Foreskin fibroblast (primary cell): ENCODE measurements at places on chromosomes 3 and 15.

- no peak for DNase-seq
Measured at GRCh38 chr3:50600141-50600753, 11.3 kb downstream of the CISH start.

- DNase-seq: no peak
Measured at GRCh38 chr15:74050127-74050526, 32.2 kb downstream of the GOLGA6A start.

DNA sequence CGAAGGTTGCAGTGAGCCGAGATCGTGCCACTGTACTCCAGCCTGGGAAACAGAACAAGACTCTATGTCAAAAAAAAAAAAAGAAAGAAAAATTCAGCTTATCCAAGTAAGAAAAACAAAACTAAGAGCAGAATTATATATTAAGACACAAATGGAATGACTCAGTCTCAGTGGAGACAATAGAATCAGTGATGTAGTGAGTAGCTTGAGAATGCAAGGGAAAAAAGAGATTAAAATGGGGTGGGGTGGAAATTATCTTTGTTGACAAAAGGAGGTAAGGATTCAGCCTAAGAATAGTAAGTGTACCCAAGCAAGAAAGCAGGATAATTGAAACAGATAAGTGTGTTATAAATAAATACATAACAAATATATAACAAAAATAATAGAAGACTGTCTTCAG is 70.7 kb downstream of the BLM start:
- DNase-seq: no peak

DNA sequence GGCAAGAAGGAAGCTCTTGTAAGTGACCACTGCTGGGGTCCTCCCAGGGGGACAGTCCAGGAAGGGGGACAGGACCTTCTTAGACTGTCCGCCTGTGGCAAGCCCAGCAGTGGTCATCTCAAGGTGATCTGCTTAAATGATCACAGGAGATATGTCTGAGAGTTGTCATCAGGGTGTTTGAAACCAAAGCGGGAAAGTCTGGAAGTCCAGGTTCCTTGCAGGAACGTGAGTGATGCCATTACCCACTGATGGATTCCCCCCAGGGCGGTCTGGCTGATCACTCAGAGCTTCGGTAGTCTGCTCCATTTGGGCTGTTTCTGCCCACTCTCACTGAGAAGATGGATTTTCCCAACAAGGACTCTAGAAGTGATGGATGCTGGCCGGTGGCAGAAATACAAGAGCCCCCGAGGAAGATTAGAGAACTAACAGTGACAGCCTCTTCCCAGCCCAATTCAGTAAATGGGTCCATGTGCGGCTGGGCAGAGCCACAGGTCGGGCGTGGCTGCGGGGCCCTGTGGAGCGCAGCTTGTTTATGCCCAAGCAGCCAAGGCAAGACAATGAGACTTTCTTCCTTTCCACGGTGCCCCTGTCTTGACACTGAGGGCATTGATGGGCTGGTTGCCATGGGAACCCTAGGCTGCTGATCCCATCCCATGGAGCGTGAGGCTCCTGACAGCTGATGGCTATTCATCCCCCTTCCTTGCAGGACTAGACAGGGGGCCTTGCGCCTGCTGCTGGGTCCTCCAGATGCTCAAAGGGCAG is 9.5 kb downstream of the PCSK6 start:
- no peak for DNase-seq

DNA sequence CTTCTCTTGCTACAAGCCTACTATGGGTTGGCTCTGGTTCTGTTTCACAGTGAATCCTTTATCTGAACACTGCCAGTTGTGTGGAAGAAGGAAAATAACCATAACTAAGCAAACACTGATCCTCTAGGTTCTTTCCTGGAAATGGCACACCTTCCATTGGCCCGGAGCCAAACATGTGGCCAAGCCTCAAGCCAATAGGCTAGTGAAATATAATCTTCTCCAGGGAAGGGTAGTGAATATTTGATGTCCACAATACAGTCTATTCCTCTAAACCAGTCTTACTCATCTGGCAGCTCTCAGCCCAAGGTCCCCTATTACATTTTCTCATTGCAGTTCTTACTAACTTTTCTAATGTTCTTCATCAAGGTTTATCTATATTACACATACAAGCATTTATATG is 921.3 kb downstream of the TUSC7 start:
- peak; percentile 42 for DNase-seq

DNA sequence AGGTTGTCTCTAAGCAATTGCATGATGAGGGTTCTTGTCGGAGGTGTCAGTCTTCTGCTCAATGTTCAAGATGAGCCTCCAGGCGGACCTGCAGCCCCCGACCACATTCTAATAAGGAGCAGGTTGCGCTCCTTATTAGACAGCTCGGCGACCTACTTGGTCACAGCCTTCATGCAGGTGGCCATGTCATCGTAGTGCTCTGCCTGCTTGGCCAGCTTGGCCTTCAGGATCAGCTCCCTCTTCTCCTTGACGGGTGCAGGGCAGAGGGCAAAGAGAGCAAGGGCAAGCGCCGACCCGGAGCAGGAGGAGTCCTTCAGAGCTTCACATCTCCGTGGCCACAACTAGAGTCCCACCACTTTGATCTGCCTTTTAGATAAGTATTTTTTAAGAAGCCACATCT is 113.5 kb downstream of the RASA2 start:
- DNase-seq: no peak

DNA sequence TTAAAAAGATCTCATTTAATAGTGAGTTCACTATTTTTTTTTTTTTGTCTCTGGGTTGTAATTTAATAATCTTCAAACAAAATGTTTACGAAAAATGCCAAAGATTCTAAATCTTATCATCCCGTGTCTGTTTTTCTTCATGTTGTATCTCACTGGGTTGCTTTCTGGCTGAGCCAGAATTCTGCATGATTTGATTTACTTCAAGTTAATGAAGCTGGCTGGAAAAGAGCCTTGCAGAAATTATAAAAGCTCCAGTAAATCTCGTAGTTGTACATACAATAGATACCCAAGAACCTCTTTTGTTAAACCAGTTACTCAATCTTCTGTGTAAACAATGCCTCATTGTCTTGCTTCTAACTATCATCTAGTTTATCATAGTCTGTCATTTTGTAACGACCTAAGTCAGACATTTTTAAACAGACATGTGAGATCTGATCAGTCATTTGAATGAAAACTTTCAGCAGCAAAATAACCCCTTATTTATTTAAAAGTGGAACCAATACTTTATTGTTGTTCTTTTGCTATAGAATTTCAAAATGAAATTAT is 249.0 kb downstream of the MCTP2 start:
- DNase-seq: no peak

DNA sequence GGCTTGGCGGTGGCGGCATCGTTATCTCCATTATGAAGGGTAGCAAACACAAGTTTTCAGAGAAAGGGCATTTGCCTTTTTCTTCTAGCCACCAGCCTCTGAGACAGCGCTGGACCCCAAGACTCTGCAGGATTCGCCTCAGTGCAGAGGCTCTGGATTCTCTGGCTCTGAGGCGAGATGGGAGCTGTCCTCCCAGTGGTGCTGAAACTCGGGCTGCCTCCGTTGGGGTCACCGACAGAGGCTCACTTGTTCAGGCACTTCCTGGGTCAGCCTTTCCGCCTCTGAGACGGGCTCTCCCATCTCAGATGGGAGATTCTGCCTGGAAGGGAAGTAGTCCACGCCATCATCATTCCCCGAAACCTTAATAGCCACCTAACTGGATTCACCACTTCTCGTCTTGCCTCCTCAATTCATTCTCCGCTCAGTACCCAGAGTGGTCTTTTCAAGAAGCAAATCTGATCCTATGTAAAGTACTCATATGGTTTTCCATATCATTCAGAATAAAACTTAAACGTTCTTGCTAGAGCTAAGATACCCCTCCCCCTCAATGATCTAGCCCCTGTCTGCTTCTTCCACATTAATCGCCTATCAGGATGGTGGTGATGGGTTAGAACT is 76.9 kb downstream of the RHCG start:
- DNase-seq: peak; percentile 67

- DNase-seq: no peak
Measured at GRCh38 chr15:94576889-94577533, 345.6 kb downstream of the MCTP2 start.

- no peak for DNase-seq
Measured at GRCh38 chr3:105527535-105527934, 160.8 kb downstream of the ALCAM start.

- DNase-seq: no peak
Measured at GRCh38 chr15:100671858-100672543, 69.6 kb downstream of the ASB7 start.
